ENCODE measurements at places on chromosomes 5 and 9.

DNA sequence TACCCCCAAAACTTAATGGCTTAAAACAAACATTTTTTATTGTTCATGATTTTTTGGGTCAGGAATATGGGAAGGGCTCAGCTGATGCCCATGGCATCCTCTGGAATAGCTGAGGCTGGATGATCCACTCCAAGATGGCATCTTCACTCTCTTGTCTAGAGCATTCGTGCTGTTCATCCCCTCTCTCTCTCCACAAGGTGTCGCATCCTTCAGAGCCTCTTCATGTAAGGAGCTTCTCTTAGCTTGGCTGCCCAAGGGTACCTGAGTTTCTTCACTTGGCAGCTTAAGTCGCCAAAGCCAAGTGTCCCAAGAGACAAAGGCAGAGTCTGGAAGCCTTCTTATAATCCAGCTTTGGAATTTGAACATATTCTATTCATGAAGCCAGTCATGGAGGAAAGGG lies 294.7 kb downstream of the CHSY3 start:
- no peak for DNase-seq

- DNase-seq, result no peak
Observed at GRCh38 chr5:160242145-160242544, 12.8 kb downstream of the FABP6 start.

DNA sequence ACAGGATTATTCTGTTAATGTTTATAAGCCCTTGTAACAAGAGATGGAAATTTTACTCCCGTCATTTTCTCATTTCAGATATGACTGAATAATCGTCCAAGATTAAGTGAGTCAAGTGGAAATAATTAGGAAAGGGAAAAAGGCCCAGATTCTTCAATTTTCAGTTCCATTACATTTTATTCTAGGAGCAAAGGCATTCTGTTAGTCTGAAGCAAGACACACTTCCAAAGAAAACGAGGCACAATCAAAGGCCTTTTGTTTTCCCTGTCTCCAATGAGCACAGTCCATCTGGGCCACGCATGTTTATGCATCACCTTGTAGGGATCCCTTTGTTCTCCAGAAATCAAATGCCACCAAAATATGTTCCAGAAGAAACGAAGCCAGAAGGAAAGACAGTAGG lies 382.9 kb upstream of the RFX3 start:
- no peak for DNase-seq

- DNase-seq, result no peak
Observed at GRCh38 chr9:90271707-90272106, 370.9 kb downstream of the DIRAS2 start.

- DNase-seq, result no peak
Observed at GRCh38 chr5:33817301-33817700, 74.5 kb downstream of the ADAMTS12 start.

- DNase-seq, result no peak
Observed at GRCh38 chr9:126745574-126746411, 59.0 kb upstream of the ZBTB43 start.

DNA sequence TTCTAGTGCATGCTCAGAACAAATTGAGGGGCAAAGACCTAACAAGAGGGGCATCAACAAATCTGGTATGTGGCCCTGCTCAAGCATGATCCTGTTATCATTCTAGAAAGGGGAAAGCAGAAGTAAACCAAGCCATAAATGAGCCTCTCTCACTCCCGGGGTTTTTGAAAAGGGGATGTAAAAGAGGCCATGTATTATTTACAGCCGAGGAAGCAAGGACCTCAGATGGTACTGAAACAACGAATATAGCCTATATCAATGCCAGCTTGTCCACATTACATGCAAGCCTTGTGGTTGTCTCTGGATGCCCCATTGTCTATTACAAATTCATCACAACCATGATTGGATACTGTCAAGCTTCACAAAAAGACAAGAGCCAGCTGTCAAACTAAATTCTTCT lies 211.3 kb downstream of the DCP2 start:
- no peak for DNase-seq
